NCI-H1417 (cell line): ENCODE measurements at places on chromosomes 12 and 14.

DNA sequence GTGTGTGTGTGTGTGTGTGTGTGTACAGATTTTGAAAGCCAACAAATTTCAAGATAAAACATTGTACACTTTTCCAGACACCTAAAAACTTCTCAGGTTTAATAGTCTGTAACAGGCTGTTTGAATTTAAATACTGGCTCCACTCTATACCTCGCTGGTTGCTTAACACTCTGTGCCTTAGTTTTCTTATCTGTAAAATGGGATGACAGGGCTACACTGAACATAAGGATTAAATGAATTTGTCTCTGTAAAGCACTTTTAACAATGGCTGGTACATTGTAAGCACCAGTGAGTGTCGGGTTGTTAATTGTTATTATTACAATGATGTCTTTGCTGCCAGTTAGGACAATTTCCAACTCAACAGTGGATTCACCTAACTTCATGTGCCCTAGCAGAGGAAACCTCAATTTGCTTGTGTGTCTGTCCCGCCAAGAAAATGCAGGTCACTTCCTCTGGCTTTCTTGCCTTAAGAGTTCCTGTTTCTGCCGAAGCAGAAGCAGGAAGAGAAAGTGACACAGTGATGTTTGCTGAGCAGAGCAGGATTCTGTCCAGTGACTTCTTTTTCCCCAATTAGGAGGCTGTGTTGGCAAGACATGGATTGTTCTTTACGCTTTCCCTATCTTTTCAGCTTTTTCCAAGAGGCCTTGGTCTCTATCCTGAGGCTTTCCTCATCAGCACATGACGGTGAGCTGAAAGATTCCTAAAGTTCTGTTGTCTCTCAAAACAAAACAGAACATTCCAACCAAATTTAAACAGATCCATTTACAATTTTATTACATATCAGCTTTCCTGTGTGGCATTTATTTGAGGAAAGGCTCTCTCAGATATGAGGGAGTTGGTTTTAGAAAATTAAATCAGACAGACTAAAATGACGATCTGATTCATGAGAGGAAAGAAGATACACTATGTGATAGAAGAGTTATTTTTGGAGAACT lies 154.1 kb upstream of the ATP2B1 start:
- DNase-seq, result no peak

GRCh38 chr12:44842669-44843068 lies 33.4 kb downstream of the NELL2 start:
- DNase-seq, result no peak

DNA sequence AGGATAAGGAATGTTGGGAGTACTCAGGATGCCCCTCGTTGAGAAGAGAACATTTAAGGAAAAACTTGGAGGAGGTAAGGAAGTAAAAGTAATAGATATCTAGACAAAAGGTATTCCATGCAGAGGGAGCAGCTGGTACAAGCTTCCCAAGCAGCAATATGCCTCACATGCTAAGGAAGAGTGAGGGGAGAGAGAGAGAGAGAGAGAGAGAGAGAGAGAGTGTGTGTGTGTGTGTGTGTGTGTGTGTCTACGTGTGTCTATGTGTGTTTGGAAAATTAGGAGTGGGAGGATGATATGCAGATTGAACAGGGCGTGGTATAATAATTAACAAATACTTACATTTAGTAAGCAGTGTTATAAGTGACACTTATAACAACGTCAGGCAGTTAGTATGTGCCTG lies 9.2 kb upstream of the PARP11 start:
- DNase-seq, result no peak

- peak; percentile 68 for DNase-seq
Measured at GRCh38 chr14:87522575-87522974, 470.4 kb downstream of the GALC start.

DNA sequence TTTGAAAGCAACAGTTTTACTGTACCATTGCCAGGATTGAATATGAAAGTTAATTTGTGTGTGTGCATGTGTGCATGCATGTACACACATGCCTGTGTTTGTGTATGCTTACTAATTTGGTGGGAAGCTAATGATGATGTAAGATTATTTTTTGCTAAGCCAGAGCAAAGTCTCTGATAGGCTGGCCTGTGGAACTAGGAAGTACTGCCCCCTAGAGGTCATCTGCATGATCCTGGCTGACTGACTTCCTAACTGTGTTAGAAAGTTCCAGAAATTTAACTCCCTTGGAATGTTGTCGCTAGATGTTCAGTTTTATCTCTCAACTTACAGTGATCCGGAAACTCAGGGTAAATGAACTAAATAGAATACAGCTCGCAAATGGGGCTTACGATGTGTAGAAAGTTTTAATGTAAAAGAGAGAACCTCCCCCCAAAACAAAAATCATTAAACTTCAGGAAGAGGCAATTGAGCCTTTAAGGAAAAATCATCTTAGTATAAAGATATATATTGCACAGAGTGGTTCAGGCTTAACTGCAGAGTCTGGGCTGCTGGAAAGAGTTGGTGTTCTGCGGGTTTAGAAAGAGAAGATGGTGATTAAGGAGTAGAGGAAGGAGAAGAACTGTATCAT lies 34.3 kb upstream of the SLC38A1 start:
- DNase-seq, result peak; percentile 40

DNA sequence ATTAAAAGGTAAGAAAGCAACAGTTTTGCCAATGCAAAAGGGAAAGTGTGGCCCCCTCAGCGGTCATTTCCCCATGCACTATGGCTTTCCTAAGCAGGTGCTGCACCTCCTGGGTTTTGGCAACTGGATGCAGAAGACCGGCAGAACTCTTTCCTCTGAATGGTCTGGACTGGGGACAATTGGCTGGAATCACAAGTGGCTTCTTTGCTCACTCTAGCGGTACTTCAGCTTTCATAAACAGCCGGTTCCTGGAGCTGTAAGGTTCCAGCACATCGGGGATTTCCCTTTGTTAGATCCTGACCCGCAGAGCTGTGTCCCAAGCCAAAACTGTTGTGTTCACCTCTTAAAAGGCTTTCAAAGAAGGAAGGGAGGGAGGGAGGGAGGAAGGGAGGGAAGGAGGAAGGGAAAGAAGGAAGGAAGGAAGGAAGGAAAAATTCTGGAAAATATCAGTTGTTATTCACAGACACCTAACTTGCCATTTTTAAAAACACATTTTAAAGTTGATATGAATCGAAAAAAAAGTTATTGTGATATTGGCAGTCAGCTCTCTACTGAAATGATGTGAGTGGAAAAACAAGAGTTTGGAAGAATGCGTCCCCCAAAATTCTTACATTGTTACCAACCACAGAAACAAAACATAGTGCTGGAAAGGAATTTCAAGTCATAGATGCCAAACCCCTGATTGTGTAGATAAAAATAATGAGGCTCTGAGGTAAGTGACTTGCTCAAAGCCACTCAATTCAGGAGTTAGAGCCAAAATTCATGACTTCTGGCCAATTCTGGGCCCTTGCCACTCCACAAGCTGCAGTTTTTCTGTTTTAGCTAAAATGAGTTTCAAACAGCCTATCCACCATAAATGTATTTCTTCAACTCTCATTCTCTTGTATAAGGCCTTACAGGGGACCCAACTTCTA lies 220.6 kb upstream of the HMGA2 start:
- no peak for DNase-seq

- no peak for DNase-seq
Measured at GRCh38 chr14:61476105-61476753, 154.8 kb downstream of the PRKCH start.

- DNase-seq, result no peak
Measured at GRCh38 chr14:81337073-81337472, 63.1 kb downstream of the STON2 start.

GRCh38 chr12:72006766-72007165 lies 68.1 kb downstream of the TPH2 start:
- DNase-seq, result no peak

DNA sequence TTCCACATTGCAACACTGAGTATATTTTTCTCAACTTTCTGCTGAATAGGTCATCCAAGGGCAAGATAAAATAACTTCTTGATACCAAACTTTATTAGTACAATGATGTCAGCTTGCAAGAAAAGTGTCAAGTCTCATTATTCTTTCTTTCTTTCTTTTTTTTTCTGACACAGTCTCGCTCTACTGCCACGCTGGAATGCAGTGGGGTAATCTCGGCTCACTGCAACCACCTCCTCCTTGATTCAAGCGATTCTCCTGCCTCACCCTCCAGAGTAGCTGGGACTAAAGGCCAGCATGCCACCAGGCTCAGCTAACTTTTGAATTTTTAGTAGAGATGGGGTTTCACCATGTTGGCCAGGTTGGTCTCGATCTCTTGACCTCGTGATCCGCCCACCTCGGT lies 523.4 kb downstream of the FSCB start:
- DNase-seq, result no peak

DNA sequence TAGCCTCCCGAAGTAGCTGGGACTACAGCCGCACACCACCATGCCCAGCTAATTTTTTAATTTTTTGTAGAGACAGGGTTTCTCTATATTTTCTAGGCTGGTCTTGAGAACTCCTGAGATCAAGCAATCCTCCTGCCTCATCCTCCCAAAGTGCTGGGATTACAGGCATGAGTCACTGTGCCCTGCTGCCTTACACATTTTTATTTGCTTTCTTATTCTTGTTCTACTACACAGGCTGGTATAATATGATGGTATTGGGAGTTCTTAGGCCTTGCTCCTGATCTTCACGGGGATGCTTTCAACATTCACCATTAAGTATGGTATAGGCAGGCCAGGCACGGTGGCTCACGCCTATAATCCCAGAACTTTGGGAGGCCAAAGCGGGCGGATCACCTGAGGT lies 21.2 kb downstream of the DGLUCY start:
- no peak for DNase-seq
